Activated gamma-delta T cell treated with anti-CD3 and anti-CD28 coated beads, Interleukin-2, amount 50 U/mL, for 16 hours (primary cell): ENCODE measurements at places on chromosomes 7 and 10.
A peak's percentile ranks its signal among the peaks of the same experiment; 100 is the strongest.

GRCh38 chr7:26398756-26399509 lies 107.3 kb downstream of the SNX10 start:
- DNase-seq, result no peak

- DNase-seq, result peak; percentile 14
Measured at GRCh38 chr7:117110480-117111315, 157.4 kb downstream of the ST7 start.

DNA sequence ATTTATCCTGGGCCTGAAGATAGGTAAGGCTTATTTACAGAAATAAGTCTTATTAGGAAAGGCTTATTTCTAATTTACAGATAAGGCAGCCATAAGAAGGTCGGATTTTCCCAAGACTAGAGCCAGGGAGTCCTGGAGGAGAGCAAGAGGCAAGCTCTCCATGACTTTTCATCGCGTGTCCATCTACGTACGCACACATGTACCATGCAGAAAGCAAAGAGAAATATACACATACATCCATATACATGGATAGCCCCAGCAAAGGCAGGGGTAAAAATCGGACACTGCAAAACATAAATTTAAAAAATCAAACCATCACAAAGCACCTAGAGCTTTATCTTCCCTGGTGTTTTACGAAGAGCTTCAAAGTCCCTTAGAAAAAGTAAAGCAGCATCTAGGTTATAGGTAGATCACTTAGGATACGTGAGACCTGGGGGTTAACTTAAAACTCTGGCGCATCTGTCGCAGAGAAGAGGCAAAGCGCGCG lies 25.8 kb upstream of the ZRANB1 start:
- DNase-seq, result no peak

DNA sequence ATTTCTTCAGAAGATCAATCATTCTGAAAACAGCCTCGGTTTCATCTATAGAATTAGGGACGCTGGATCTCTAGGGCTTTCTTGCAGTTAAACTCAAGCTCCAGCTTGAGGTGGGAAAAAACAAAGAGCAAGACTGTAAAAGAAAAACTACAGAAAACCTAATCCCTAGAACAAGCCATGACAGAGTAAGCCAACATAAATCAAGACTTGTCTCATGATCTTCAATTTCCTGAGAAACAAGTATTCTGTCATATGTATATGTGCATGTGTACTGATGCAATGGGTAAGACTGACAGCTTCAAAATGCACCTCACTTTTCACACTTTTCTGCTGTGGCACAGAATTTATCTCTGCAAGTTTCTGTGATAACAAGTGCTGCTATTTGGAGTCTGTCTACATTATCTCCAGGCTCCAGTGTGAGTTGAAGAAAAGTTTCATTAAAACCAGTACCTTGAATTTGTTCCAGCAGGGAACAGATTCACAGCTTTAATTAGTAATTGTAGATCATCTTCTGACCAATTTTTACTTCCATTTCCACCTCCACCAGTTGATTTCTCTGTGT lies 19.2 kb downstream of the PMPCB start:
- no peak for DNase-seq

DNA sequence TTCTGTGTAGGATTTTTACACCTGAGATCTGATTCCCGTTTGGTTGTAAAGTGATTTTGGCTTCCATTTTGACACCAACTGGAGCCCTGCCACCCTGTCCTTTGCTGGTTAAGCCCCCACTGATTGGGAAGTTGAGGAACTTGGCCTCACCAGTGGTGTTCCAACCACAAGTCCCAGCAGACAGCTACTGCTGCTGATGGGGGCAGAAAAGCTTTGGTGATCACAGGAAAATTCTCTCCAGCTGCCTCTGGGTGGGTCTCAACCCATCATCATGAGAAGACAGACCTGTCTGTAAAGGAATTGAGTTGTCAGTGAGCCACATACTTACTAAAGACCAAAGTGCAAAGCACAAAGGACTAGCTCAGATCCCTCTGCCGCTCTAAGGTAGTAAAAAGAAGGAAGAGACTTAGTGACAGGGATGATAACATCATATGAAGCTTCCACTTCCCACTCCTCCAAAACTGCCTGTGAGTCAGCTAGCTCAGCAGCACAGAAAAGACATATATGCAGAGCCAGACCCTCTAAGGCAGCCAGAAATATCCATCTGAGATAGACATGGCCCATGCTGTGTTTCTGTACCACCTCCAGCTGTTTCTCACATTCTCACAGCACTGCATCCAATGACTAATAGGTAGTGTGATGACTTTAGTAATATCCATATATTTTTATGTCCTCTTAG lies 22.4 kb upstream of the LRRC17 start:
- DNase-seq, result no peak
